ENCODE measurements at places on chromosomes 12 and 14.

GRCh38 chr12:88399811-88400210 is 180.5 kb downstream of the KITLG start:
- DNase-seq: no peak

- no peak for DNase-seq
These were observed 5.5 kb downstream of the ZFP36L1 start for GRCh38 chr14:68787092-68787992.

- no peak for DNase-seq
These were observed 19.4 kb upstream of the SNX6 start for GRCh38 chr14:34649344-34649743.

DNA sequence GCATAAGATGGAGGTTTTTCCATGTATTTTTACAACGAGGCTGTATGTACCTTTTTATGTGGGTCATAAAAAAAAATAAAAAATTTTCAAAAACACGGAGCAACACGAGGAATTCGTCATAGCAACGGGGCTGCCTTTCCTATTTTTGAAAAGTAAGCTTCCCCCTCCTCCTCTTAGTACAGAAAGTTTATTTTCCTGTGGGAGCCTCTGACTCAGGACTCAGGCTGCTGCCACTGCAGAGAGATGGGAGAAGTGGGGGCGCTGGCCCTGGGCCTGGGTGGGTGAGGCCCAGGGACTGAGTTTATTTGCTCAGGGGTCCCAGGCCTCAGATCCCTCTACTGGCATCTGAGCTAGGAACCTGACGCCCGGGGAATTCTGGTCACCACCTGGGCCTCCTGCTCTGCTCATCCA is 10.2 kb upstream of the CMKLR1 start:
- no peak for DNase-seq

GRCh38 chr12:95179011-95179410 is 38.3 kb downstream of the FGD6 start:
- no peak for DNase-seq

DNA sequence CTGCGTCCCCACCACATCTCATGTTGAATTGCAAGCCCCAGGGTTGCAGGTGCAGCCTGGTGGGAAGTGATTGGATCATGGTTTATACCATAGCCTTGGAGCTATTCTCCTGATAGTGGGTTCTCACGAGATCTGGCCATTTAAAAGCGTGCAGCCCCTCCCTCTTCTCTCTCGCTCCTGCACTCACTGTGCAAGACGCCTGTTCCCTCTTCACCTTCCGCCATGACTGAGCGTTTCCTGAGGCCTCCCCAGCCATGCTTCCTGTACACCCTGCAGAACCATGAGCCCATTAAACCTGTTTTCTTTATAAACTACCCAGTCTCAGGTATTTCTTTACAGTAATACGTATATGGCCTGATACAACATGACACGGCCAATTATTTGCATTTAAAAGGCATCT is 146.6 kb downstream of the RIMBP2 start:
- DNase-seq: no peak

- DNase-seq: no peak
These were observed 1.5 kb downstream of the DIO3 start for GRCh38 chr14:101562659-101563351.

- DNase-seq: no peak
These were observed 44.7 kb upstream of the ATP23 start for GRCh38 chr12:57896434-57897201.

DNA sequence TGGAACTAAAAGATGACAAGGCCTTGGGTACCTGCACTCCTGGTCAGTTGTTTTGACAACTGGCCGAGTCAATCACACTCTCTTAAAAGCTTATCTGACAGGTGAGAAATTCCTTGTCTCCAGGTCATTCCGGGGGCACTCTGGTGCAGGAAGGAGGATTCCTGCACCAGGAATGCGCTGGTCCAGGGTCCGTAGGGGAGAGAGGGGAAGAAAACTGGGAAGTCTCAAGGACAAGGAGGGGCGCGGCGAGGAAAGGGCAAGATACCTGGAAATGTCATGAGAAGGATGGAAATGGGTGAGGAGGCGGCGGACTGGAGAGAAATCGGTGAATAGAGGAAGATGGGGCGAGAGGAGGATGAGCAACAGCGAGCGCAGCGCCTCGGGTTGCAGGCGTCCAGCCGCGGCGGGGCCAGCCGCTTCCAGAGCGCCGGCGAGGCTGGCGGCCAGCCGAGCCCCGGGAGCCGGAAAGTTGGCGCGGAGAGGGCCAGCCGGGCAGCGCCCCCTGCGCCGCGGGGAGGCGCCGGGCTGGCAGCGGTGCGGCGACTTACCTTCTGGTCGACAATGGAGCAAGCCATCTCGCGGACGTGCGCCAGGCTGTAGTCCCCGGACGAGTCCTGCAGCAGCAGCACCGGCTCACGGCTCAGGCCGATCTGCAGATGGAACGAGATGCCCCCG is 809 bp downstream of the PRKD1 start:
- DNase-seq: no peak

GRCh38 chr12:24764712-24765111 is 184.2 kb downstream of the BCAT1 start:
- DNase-seq: no peak

DNA sequence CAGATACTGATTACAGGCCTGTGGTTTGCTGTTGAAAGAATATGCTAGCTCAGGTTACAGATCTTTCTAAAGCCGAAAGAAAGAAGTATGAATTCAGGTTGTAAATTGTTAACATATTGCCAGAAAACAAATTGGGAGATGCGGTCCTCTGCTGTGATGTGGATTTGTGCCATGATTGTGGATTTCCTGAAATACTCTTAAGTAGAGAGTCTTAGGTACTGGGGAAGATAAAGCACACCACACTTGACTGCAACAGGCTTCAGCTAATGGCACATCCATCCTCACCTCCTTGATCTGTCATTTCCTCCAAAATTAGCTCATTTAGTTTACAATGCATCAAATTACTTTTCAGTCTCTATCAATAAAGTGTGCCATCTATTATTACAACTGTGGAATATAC is 279.2 kb downstream of the SYT1 start:
- DNase-seq: no peak

DNA sequence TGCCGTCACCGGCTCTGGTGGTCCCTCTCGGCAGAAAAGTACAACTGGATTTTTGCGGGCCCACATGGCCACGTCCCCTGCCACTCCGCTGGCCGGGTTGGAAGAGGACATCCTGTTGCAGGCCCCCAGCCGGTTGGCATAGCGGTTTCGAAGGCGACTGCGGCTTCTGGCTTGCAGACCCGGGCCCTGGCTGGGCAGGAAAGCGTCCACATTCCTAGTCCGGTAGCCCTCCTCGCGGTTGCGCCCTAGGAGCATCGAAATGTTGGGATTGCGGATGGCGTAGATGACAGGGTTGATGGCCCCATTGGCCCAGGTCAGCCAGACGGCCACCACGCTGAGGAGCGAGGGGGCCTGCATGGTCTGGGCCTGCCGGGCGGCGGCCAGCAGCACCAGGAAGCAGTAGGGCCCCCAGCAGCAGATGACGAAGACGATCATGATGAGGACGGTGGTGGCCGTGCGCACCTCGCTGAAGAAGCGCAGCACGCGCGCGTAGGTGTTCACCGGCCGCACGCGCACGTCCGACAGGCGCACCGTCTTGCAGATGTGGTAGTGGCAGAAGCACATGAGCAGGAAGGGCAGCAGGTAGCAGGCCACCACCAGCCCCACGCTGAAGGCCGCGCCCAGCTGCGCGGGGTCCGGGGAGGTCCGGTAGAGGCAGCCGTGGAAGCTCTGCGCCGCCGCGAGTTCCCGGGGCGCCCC is 1.2 kb downstream of the GPR135 start:
- no peak for DNase-seq

- no peak for DNase-seq
These were observed 11.4 kb upstream of the RNASE12 start for GRCh38 chr14:20602583-20602982.

GRCh38 chr12:54286042-54287030 is 5.8 kb downstream of the HNRNPA1 start:
- DNase-seq: no peak

- no peak for DNase-seq
These were observed 11.8 kb downstream of the SLC39A5 start for GRCh38 chr12:56241424-56242303.

DNA sequence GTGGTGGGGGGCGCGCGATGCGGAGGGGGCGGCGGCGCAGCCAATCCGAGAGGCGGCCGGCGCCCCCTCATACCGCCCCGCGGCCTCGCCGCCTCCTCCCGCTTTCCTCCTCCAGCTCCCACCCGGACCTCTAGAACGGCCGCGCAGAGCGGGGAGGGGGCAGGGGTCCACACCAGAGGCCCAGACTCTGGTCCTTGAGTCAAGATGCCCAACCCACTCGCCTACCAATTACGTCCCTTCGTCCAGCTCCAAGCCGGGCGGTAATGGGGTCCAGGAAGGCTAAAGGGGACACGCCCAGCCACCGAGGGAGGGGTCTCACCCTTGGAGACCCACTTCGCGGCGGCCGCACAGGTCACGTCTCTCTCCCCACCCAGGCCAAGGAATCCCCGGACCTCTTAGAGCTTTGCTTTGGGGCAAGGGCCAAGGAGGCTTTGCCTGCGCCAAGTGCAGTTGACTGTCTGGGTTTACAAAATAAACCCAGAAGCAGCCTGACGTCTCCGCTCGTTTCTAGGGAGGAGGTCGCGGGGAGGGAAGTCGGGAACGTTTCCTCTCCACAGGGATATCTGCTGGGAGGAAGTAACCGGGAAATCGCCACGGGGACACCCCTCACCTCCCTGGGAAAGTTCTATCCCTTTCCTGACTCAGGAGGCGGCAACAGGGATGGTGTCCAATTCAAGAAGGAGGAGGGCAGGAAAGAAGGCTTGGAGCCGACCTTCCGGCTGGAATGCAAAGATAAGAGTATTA is 394 bp upstream of the AMIGO2 start:
- DNase-seq: no peak

- no peak for DNase-seq
These were observed 60.8 kb downstream of the CAPZA3 start for GRCh38 chr12:18798535-18799361.

GRCh38 chr12:31531893-31532292 is 59.0 kb downstream of the DENND5B start:
- DNase-seq: no peak

DNA sequence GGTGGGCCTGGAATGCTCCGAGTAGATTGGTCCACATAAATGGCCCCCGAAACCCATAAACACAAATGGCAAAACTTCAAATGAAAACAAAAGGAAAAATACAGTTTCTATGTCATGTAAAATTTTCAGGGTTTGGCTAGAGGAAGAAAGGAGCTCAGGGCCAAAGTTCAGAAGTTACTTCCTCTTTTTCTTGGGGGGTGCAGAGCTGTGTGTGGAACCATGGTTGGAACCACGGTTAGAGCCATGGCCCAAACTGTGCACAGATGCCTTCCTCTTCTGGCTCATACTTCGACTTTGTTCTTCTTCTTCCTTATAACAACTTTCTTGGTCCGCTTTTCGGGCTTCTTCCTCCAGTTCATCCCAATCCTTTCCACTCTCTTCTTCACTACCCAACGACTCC is 51.7 kb downstream of the MGST1 start:
- no peak for DNase-seq

GRCh38 chr14:104665657-104666522 is 23.5 kb upstream of the INF2 start:
- DNase-seq: no peak

DNA sequence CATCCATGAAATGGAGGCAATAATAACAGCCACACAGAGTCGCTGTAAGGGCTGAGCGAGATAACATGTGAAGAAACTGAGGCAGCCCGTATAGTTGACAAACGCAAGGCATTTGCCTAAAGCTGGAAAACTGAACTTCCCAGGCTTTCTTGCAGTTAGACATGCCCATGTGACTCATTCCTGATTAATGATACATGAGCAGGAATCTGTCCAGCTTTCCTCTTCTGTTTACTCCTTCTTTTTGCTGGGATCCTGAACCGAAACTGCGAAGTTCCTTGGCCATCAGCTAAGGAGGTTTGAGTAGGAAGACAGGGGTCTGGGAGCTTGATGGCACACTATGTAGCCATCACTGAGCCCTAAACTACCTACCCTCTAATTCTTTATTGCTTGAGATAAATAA is 52.2 kb downstream of the ST8SIA1 start:
- DNase-seq: no peak

GRCh38 chr12:94805749-94806529 is 155.6 kb upstream of the TMCC3 start:
- no peak for DNase-seq

GRCh38 chr12:7108796-7109571 is at the start of gene C1RL:
Gene C1RL (minus strand): TSS chr12:7109214. CDS start chr12:7109180, 34 bp downstream.
- DNase-seq: no peak

DNA sequence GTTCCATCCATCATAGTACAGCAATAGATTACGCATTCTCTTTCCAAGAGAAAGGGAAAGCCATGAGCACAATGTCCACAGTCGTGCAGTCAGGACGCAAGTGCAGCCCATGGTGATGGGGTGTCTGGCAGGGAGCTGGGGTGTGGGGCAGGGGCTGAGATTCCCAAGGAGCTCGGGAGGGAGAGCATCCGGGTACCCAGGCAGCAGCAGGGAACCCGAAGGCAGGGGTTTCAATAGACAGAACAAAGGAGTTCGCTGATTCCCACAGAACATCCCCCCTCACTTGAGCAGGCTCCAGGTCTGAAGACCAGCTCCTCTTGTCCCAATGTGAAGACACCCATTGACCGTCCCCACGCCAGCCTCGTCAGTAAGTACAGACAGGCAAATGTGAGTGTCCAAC is 13.5 kb downstream of the ANHX start:
- no peak for DNase-seq

GRCh38 chr14:99148131-99148530 is 123.9 kb downstream of the BCL11B start:
- DNase-seq: no peak

- no peak for DNase-seq
These were observed 90.8 kb upstream of the PTPRQ start for GRCh38 chr12:80353254-80353653.

DNA sequence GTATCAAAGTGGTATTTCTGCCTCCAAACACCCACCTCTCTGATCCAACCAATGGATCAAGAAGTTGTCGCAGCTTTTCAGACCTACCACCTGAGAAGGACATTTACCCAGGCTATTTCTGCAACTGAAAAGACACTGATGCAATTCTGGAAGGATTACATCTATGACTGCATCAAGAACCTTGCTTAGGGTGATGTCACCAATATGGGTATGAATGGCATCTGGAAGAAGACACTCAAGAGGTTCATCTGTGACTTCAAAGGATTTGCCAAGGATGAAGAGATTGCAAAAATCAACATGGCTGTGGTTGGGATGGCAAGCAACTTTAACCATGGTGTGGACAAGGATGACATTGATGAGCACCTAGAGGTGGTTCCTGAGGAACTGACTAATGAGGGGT is 154.2 kb downstream of the PCNX1 start:
- no peak for DNase-seq

- no peak for DNase-seq
These were observed 29.6 kb upstream of the RASSF3 start for GRCh38 chr12:64580681-64581080.

DNA sequence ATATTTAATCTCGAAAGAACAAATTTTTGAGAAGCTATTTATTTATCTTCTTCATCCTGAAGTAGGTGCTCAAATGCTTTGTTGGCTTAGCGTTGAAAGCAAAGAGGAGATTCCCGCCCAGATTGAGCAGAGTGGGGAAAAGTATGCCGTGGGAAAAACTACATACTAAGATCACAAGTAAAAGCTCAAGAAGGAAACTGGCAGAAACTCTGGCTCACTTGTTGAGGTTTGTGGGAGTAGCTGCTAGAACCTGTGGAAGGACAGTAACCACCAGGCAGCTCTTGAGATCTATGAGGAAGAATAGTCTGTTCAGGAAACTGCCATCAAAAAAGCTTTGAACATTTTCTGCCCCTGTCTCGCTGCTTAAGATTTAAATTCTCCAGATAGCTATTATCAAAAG is 3.9 kb downstream of the MYRFL start:
- DNase-seq: no peak
